ENCODE measurements at places on chromosomes 6 and 20. TPM values are rescaled to one million over a fixed set of nuclear protein-coding genes. Genes with fewer than 3 reads are reported as not detected.

PERP gene
- total RNA-seq = 8.7 TPM

IMPG1 gene
- total RNA-seq = not detected

ZNF311 gene
- 1.3 TPM for total RNA-seq

IL17F gene
- total RNA-seq = 119 TPM

RRP36 gene
- 55.6 TPM for total RNA-seq

THEMIS gene
- total RNA-seq = 11.5 TPM

RHAG gene
- not detected for total RNA-seq

OR2B6 gene
- not detected for total RNA-seq

MOXD1 gene
- not detected for total RNA-seq

CTCFL gene
- total RNA-seq = not detected

COL19A1 gene
- total RNA-seq = 0.19 TPM

KHDC1L gene
- total RNA-seq = not detected

TMEM151B gene
- 0.07 TPM for total RNA-seq

ZNF391 gene
- total RNA-seq = 3.2 TPM

MYB gene
- 19.7 TPM for total RNA-seq

THBD gene
- not detected for total RNA-seq

SYCP2L gene
- 0.10 TPM for total RNA-seq

BCAS1 gene
- 0.17 TPM for total RNA-seq

KCNQ5 gene
- total RNA-seq = 5.2 TPM

KPNA5 gene
- total RNA-seq = 10.2 TPM

PCED1A gene
- 40.0 TPM for total RNA-seq

SLC16A10 gene
- total RNA-seq = 3.4 TPM
